C1 segment of cervical spinal cord (tissue), 14 donors: ENCODE measurements at places on chromosomes 7 and 10.

DNA sequence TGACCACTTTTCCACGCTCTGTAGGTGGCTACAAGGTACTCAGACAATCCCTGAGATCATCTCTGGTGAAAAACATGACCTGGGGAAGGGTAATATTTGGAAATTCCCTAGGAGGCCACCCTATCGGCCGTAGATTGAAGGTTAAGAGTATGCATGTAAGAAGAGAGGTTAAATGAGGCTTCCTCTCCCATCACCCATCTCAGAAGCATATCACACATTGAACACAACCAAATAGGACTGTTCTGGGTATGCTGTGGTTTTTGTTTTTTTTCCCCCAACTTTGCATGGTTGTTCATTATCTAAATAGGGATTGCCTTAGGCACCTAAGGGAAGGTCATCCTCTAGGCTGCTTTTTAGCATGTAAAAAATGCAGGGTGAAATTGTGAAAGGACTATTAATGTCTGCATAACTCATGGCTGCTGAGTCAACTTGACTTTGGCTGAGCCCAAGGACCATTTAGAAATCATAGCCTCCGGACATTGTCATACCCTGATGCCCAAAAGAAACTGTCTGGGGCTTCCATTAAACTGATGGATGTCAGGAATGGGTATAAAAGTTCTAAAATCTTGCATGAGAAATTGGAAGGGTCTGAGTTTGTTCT lies 24.7 kb upstream of the ST8SIA6 start:
- DNase-seq: no peak

DNA sequence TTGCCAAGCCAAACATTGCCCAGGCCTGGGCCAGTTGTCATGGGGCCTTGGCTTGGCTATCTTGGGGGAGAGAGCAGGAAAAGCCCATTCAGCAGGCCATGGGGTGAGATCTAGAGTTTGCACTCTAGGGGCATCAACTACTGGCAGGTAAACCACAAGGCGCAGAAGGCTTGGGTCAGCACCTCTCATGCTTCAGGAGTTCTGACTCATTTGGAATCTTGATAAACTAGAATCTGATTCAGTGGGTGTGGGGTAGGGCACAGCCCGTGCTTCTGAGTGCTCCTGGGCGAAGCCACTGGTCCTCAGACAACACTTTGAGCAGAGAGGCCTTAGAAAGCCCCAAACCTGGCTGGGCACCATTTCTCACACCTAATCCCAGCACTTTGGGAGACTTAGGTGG lies 81.1 kb downstream of the RGS10 start:
- DNase-seq: no peak

GRCh38 chr10:21638681-21639080 lies 104.6 kb downstream of the MLLT10 start:
- DNase-seq: no peak

GRCh38 chr10:131065673-131066305 lies 245.7 kb downstream of the TCERG1L start:
- DNase-seq: peak; percentile 37

DNA sequence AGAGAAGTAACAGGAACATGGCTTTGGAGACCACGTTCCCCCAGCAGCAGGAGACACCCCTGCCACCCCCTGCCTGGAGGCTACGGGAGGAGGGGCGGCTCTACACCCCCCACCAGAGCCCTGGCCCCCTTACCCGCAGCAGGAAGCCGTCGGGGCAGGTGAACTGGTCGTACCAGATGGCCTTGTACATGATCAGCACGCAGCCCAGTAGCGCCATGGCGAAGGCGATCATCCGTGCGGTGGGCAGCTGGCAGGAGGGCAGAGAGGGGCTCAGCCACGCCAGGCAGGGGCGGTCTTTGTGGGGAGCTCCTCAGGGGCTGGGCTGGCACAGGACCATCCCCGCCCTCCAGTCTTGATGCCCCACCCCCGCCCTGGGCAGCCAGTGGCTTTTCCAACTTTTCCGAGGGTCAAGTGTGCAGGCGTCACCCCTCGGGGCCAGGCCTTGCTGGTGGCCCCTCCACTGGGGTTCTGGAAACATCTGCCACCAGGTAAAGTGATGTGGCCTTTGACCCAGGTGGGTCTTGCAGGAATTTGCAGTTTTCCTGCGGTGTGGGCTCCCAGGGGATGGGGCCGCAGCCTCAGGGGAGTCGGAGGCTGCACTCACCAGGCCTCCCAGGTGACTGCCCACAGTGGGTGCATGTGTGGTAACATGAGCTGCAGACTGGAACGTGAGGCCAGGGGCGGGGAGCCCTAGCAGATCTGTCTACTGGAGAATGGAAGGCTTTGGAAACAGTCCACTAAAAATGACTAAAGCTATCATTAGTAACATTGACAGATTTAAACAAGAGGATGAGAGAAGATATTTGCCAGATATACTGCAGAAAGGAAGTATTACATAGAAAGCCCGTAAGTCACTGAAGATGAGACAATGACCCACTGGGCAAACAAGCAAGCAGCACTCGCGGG lies 9.7 kb downstream of the CALY start:
- no peak for DNase-seq

GRCh38 chr7:112707655-112708054 lies 82.5 kb downstream of the TMEM168 start:
- no peak for DNase-seq

DNA sequence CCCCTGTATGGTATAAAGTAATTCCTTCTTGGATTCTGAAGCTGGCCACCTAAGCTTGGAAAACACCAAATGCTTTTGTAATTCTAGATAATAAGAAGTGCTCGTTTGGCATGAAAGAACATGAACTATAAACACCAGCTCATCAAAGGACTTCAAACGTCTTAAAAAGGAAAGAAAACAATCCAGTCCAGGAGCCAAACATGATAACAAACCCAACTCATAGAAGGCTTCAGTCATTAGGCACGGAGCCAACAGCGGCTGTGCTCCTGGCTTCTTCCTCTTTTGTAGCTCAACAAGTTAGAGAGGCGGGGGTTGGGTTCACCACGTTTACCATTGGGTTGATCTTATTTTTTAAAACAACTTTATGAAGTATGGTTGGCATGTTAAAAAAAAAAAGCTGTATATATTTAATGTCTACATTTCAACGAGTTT lies 56.4 kb upstream of the ECHDC3 start:
- DNase-seq: no peak

DNA sequence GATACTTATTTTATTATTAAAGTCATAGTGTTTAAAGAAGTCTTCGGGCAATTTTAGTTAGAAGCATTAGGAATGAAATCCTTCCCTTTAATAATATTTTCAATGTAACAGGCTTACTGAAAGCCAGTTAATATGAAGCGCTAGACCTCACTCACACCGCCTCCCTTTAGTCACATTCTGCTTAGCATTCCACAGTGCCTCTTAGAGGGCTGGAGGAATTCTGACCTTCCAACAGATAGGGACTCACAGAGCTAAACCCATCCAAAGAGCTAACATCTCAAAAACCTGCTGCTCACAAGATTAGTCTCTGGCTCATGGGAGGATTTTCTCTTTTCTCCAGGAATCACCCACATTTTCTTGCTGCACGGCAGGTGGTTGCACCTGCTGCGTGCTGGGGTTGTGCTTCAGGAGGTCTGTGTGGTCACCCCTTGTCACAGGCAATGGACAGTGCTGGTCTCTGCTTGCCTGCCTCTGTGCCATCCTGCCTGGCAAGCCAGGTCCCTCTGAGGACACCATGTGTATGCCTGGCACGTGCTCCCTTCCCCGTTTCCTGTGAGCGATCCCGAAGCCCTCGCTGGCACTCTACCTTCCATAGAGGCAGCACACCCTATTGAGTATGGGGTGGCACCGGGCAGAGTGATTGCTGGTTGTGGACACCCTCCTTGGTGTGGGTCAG lies 91.8 kb downstream of the KLF6 start:
- no peak for DNase-seq

DNA sequence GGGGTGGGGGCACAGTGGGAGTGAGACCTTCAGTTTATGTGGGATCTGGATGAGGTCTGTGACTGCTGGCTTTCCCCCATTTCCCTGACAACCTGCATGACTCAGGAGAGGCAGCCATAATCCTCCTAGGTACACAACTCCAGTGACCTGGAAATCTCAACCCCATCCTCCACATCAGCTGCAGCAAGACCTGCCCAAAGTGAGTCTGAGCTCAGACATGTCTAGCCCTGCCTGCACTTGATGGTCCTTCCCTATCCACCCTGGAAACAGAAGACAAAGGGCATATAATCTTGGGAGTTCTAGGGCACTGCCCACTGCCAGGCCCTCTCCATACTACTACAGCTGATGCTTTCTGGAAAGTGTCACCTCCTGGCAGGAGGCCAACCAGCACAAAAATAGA lies 75.6 kb downstream of the GRM8 start:
- DNase-seq: no peak

DNA sequence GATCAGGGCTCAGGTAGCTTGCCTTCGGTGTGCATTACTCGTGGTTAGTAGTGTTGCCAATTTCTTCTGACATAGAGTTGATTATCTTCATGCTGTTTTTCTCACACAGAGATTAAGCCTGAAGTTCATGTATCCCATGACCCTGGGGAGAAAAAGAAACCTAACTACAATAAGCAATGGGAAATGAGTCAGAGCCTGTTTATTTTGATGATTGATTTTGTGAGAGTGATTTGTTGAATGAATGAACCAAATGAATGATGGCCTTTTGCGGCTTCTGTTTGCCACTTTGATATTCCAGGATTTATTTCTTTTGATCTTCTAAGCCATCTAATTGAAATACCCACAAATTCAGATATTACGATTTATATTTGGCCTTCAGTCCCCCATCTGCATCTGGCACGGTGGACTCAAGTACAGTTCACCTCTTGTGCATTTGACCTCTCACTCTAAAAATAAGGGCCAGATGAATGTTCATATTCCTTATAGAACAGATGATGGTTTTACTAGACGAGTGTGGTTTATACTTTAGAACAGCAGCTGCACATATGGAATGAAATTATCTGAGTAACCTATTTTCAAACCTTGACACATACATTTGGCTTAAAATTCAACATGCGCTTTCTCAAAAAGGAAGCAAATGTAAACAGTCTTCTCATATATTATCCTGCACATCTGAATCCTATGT lies 110.7 kb downstream of the PLCE1 start:
- no peak for DNase-seq

DNA sequence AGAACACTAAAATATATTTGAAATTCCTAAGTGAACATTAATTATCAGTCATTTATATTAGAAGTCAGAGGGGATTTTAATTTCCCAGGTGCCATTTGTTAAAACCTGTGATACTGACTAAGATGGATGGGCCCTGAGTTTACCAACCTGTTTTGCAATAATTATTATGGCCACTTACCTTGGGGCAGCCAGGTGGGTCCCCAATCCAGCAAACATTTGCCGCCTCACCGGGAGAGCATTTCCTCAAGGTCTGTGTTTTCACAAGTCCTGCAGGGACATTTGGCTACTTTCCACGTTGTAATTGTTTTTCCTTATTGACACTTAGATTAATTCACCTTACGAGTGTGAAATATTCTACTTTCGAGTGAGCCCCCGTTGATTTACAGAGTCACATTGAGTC lies 251.2 kb upstream of the PPP2R2D start:
- no peak for DNase-seq

DNA sequence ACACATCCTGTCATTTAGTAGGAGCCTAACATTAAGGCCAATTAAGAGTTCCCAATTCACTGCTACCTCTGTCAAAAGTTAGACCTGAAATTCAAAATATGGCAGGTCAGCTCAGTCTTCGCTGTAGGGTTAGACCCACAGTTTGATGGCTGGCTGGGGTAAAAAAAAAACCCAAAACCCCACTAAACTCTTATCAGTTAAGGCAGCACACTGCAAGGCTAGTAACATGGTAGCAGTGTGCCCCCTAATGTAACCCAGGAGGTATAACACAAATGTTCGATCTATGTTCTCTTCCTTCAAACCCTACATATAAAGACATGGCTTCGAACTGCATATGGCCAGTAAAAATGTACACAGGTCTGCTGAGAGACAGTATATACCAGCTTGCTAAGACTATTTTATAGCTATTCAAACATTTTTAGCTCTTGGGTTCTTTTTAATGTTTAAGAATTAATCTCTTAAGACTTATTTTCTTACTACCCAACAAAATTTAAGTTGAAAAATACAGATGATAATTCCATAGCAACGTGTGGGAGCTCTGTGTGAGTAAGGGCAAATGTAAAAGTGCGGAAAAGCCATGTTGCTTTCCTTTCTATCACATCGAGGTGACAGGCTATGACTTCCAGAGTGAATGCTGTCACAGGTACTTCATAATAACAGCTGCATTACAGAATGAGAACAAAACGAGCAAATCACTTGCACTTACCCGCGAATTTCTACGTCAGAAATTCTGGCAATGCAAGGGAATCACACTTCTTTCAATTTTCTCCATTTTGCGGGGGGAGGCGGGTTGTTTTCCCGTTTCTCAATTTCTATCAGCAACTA lies 168.4 kb upstream of the IMMP2L start:
- no peak for DNase-seq

DNA sequence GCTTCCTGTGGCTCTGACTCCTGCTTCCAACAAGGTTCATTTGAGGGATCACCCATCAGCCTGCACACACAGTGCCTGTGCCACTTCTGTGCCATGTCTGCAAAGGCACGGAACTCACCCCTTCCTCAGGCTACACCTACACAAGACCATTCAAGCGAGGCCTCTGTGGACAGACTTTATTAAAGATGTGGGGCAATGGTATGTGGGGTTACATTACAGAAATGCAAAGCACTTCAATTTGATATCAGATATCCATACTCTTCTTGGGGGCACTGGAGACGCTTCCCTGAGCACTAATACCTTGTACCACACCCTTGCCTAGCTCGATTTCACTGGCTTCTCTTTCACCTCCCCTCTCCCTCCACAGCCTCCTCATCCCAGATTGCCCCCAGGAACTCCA lies 84.4 kb upstream of the FGL2 start:
- DNase-seq: no peak

GRCh38 chr7:121272676-121273075 lies 56.1 kb upstream of the WNT16 start:
- no peak for DNase-seq

- DNase-seq: no peak
Observed at GRCh38 chr7:159066816-159067575, 77.7 kb downstream of the VIPR2 start.

DNA sequence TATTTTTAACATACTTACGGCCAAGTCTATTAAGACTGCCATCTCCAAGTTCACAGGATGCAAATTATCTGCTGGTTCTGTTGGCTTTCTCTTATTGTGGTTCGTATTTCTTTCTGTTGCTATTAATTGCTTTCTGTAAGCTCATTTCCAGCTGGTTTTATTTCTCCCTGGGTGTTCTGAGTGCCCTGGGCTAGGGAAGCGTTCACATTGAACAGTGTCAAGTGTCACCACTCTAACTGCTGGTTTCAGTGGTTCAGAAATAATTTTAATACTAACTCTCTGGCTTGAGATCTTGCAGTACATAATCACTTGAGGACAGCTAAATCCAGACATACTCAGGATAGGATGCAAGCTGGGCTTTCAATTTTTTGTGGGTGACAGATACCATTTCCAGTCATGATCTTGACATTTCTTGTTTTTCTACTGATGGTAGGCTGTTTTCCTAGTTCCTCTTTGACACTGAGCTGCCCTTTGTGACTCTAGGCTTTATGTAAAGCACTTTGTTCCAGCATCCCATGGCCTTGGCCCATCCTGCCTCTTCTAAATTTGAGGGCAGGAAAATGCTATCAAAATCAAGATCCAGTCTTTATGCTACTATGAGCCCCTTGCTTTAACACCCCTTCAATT lies 117.6 kb downstream of the SNX13 start:
- no peak for DNase-seq
